Activated T-cell treated with anti-CD3 and anti-CD28 coated beads, Interleukin-2, amount 50 U/mL, for 24 hours (primary cell): ENCODE measurements at places on chromosomes 13 and 19.

GRCh38 chr19:49592486-49593232, 1.7 kb downstream of the PRR12 start:
- peak; percentile 53 for DNase-seq

DNA sequence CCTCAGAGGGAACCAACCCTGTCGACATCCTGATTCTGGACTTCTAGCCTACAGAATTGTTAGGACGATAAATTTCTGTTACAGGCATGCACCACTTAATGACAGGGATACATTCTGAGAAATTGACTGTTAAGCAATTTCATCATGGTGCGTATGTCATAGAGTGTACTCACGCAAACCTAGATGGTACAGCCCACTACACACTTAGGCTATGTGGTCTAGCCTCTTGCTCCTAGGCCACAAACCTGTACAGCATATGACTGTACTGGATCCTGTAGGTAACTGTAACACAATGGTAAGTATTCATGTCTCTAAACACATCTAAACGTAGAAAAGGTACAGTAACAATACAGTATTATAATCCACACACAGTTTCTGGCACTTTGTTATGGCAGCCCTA, 13.3 kb downstream of the USP12 start:
- DNase-seq, result no peak

DNA sequence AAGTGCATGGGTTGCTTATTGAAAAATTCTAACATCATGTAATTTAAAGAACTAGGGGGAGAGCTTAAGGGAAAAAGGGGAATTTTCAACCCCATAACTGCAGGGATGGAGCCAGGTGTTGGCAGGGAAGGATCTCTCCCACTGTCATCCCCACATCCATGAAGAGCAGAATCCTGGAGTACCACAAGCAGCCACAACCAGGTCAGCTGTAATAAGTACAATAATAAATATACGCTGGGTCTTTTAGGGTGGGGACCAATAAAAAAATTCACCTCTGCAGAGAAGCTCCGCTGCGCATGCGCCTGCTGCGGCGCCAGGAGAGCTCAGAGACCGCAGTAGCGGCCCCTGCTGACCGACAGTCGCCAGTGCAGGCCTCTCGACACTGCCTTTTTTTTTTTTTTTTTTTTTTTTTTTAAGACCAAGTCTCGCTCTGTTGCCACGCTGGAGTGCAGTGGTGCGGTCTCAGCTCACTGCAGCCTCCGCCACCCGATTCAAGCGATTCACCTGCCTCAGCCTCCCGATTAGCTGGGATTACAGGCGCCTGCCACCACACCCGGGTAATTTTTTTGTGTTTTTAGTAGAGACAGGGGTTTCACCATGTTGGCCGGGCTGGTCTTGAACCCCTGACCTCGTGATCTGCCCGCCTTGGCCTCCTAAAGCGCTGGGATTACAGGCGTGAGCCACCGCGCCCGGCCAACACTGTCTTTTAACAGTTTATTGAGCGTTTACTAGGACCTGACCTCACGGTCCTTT, 2.5 kb upstream of the EEF2 start:
- DNase-seq, result peak; percentile 89

DNA sequence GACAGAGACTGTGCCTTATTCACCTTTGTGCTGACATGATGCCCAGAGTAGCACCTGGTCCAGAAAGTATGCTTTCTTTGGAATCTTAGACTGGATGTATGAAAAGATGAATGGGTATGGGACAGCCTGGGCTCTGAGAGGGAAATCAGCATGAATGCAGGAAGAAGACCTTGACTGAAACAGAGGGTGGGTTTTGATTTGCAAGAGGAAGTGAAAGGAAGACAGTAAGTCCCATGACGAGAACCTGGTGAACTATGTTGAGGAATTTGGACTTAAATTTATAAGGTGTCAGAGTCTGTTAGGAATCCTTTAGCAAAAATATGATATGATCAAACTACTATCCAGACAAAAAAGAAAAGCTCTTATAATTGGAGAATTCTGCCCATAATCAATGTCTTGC, 301.9 kb downstream of the SPRY2 start:
- DNase-seq, result no peak
